ENCODE measurements at places on chromosomes 4 and X. TPM values are rescaled to one million over a fixed set of nuclear protein-coding genes. Genes with fewer than 3 reads are reported as not detected.
A peak's percentile ranks its signal among the peaks of the same experiment; 100 is the strongest.

- no peak for DNase-seq
These were observed 185.3 kb downstream of the MID1IP1 start for GRCh38 chrX:38986586-38986985.

DNA sequence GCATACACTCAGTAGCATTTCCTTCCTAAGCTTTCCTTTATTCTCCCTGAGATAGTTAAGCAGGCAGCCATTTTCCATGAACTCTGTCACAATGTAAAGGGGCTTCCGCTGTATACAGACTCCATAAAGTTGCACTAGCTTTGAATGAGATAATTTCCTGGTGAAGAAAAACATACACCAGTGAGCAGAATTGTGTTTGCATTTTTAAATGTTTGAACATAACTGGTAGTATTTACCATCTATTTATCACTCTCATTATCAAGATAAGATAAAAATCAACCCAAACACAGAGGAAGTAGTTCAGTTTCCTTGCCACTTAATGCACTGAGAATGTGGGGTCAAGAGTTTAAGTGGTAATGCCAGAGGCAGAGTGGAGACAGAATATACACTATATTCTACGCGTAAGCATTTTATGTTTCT, 54.1 kb downstream of the TXK start:
- DNase-seq = no peak

DNA sequence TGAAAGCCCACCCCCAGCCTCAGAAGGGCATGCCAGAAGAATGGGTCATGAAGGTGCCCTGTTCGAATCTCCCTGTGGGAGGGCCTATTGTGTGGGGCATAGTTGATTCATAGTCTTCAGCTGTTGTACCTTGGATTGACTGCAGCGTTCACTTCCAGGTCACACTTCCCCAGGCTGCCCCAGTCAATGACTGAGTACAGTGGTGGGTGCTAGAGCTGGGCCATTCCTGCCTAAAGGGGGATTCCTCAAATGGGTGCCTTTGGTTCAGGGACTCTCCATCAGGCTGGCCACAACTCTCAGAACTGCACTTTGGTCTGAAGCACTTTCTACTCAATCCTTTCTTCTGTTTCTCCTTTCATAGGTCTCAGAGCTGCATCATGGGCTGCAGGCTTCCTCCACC, 35.0 kb upstream of the RASGEF1B start:
- peak; percentile 20 for DNase-seq

DNA sequence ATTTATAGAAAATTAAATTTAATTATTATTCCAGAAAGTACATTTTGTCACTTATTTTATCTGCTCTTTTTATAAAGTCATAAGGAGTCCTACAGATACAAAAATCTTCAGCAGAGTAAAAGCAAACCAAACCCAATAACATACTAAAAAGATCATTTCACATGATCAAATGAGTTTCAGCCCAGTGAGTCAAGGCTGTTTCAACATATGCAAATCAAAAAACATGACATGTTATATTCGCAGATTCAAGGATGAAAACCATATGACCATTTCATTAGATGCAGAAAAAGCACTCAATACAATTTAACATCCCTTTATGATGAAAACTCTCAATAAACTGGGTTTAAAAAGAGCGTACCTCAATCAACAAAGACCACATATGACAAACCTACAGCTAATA, 214.3 kb downstream of the FAT4 start:
- DNase-seq = no peak

- DNase-seq = no peak
These were observed 48.8 kb downstream of the BMX start for GRCh38 chrX:15549189-15550012.

DNA sequence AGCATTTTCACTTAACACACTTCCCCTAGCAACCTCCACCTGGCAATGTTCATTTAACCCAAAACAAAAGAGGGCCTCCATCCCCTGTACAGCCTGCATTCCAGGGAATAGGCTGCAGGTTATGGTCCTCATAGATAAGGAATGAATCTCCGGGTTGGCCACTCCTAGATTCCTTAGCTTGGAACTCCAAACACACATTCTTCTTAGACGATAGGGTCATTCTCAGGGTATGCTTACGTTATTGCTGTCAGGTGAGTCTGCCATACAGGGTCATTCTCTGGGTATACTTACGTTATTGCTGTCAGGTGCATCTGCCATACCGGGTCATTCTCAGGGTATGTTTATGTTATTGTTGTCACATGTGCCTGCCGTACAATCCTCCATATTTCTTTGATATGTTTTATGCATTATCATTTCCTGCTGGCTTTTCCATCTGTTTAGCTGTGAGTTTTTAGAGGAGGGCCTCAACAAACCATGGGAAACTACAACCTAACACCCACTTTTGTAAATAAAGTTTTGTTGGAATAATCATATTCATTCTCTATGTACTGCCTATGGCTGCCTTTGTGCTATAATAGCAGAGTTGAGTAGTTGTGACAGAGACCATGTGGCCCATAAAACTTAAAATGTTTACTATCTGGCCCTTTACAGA, 8.2 kb upstream of the AFF1 start:
- DNase-seq = no peak

- DNase-seq = no peak
These were observed 67.9 kb downstream of the STK32B start for GRCh38 chr4:5118994-5119835.

DNA sequence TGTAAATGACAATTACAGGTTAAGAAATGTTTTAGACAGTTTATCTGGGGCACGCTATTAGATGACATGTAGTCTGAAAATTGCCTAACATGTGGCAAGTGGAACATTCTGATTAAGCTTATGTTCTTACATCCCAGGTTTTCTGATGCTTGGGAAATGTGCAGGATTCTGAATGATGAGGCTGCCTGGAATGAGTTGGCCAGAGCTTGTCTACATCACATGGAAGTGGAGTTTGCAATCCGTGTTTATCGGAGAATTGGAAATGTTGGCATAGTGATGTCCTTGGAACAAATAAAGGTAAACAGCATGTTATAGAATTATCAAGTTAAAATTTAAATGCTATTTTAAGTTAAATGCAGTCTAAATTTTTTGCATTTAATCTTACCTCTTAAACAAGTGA, 49.3 kb downstream of the WDR19 start:
- DNase-seq = no peak

GRCh38 chr4:8640816-8641215, 48.3 kb downstream of the CPZ start:
- no peak for DNase-seq

DNA sequence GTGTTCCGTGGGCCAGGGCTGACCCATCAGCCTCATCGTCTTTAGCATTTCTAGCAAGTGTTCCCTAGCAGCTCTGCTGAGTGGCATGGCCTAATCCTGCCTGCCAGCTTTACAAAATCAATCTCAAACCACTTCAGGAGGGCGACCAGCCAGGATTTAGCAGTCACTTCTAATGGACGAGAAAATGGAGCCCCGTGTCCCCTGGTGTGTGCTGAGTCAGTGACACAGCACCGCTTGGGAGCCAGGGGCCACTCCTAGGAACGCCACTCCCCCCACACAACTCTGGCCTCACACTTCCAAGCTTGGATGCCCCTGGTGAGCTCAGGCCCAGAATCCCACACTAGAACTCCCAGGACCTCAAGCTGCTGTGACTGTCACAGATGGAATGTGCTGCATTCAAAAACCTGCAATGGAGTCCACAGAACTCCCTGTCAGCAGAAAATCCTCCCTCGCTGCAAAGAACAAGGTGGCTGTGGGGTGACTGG, 311.2 kb upstream of the GATB start:
- DNase-seq = no peak

- DNase-seq = no peak
These were observed 42.7 kb upstream of the PDGFRA start for GRCh38 chr4:54186371-54186770.

- no peak for DNase-seq
These were observed 43.0 kb downstream of the EIF2S3 start for GRCh38 chrX:24097741-24098260.

- no peak for DNase-seq
These were observed 81.4 kb downstream of the CEP44 start for GRCh38 chr4:174365018-174365587.

GRCh38 chr4:108060164-108060563, 70.5 kb downstream of the HADH start:
- DNase-seq = peak; percentile 54

- no peak for DNase-seq
These were observed 115.4 kb downstream of the PTTG2 start for GRCh38 chr4:38075370-38076152.

DNA sequence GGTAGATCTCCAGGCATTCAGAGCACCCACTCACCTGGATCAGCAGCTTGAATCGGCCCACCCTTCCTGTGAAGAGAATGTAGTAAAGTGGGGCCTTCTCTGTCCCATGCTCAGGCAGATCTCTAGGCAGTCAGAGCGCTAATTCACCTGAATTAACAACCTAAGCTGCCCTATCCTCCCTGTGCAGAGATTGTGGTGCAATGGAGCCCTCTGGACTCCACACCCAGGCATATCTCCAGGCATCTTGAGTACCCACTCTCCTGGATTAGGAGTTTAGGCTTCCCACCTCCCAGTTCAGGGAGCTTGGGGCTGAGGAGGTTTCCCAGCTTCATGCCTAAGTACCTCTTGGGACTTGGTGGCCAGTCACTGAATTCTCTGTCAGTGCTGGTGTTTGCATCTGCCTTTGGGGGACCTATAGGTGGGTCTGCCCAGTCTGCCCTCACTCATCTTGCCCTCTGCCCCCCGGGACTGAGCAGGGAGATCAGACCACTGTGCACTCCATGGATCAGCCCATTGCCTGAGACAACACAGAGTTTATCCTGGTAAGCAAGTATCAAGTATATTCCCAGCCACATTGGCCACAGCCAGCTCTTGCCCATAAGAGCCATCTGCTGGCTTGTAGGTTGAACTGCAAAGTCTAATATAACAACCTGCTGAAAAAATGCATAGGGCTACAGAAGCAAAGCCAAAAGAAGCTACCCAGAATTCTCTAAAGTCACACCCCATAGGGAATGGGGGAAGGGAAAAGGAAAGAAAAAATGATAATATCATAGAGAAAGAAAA, 372.9 kb downstream of the KLHL13 start:
- DNase-seq = no peak

GRCh38 chr4:1534095-1534872, 128.0 kb upstream of the NKX1-1 start:
- no peak for DNase-seq

GRCh38 chr4:73343432-73343831, 60.7 kb upstream of the ALB start:
- DNase-seq = no peak

- DNase-seq = peak; percentile 23
These were observed 15.8 kb upstream of the GRIA2 start for GRCh38 chr4:157204634-157205244.

GRCh38 chr4:126776361-126776760, 856.4 kb upstream of the INTU start:
- no peak for DNase-seq

DNA sequence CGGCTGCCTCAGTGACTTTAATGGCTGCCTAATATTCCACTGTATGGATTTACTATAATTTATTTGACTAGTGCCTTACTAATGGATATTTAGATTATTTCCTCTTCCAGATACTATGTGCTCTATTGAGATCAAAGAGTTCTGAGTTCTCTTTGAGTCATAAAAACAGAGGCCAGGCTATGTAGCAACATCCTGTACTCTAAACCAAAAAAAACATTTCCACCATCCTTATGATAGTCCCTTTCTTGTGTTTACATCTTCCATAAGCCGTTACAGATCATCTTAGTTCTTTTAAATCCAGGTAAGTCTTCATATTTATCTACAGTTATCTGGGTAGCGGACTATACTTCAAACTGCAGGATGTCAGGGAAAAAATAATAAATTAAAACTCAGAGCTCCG, 56.6 kb upstream of the TMEM184C start:
- DNase-seq = no peak

DNA sequence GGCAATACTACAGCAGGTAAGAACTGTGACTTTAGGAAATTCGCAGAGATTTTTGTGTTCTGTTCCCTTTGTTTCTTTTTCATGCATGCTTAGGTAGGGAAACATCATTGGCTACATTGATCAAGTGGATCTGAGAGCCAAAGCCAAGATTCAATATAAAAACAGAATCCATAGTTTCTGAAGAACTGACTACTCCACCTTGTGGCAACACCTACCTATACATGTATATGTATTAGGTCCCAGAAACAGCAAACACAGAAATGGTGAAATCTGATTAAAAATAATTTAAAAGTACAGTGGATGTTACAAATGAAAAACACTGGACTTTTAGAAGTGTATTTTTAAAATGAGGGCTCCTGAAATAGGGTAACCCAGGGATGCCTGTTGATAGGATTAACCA, 322.6 kb upstream of the MAOA start:
- DNase-seq = peak; percentile 18

DNA sequence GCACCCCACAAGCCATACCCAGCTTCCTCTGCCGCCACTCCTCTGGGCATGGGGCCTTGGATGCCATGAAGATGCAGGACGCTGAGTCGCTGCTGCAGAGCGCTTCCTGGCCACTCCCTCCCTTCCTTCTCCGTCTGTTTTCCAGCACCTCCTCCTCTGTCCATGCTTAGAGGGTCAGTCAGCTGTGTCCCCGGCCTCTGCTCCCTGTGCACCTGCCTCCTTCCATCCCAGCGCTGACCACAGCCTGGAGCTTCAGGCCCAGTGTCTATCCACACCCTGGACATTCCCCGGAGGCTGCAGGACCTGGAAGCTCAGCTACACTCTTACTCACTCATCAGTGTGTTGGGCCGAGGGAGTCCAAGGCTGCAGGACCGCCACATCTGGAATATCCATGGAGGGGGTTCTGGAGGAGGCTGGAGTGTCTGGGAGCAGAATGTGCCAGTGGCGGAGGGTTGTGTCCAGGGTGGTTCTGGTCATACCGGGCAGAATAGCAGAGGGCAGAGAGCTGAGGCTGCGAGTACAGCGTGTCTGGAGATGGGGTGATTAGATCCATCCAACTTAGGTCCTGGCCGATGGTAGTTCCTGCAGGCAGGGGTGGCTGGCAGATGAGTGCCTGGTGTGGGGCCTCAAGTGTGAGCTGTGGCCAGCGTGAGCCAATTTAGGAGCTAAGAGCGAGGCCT, 58.6 kb upstream of the ADRA2C start:
- no peak for DNase-seq

- no peak for DNase-seq
These were observed 112.2 kb downstream of the SNCA start for GRCh38 chr4:89724716-89725115.

DNA sequence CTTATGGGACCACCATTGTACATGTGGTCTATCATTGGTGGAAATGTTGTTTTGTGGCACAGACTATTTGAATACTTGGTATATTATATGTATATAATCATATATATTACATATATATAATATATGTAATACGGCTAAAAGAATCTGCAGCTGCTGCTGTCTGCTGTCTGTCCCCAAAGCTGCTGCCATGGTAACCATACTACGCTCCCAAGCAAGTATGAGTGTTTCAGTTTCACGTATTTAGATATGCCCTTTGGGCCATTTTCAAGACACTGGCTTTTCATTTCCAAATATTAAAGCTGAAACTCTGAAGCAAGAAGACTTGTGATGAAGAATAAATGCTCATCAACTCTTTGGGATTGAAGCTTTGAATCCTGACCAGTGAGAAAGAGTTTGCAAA, 42.0 kb upstream of the ARSJ start:
- DNase-seq = no peak

GRCh38 chr4:103097112-103097511, 2.5 kb downstream of the BDH2 start:
- no peak for DNase-seq

The FRAS1 gene
- 0.31 TPM for total RNA-seq

The YIPF6 gene
- 18.9 TPM for total RNA-seq

The DCHS2 gene
- total RNA-seq = not detected

The TSPAN7 gene
- not detected for total RNA-seq

The HTN3 gene
- total RNA-seq = not detected

The ART3 gene
- total RNA-seq = not detected

The USP26 gene
- not detected for total RNA-seq
